ENCODE measurements at places on chromosomes 12 and 14.
A peak's percentile ranks its signal among the peaks of the same experiment; 100 is the strongest.

DNA sequence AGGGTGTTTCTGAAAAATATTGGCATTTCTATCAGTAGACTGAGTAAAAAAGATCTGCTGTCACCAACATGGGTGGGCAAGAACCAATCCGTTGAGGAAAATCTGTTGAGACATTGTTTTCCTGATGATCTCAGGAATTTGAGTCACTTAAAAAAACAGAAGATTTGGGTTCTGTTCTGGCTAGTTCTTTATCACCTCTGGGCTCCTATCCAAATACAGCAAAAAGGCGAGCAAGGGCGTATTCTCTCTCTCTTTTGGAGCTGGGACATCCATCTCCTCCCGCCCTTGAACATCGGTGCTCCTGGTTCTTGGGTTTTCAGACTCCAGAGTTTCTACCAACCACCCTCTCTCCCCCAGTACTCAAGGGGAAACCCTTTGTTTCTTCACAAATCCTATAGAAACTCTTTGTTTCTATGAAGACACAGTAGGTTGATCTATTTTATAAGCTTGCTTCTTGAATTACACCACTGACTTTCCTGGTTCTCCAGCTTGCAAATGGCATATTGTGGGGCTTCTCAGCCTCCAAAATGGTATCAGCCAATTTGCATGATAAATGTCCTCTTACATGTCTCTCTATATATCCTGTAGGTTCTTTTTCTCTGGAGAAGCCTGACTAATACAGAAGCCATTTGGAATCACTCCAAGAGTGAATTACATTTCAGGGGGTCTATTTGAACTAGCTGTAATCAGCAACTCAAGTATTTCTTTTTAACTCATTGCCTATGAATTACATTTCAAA is 263.9 kb upstream of the TMTC1 start:
- DNase-seq, result peak; percentile 83

GRCh38 chr12:66044731-66045130 is 85.8 kb downstream of the LLPH start:
- no peak for DNase-seq

DNA sequence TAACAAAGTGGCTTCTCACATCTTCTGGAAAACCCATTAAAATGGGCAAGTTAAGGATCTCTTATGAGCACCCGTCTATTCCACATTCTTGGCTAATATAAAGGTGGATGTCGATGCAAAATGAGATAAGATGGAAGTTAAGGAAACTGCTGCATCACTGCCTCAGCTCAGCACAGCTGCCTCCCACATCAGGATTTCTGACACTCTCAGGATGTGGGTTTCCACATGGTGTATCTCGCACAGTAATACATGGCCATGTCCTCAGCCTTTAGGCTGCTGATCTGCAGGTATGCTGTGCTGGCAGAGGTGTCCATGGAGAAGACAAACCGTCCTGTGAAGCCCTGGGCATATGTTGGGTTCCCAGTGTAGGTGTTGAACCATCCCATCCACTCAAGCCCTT is 1348.0 kb downstream of the TMEM121 start:
- DNase-seq, result no peak

- peak; percentile 71 for DNase-seq
These were observed 853 bp downstream of the USP5 start for GRCh38 chr12:6852651-6853354.

DNA sequence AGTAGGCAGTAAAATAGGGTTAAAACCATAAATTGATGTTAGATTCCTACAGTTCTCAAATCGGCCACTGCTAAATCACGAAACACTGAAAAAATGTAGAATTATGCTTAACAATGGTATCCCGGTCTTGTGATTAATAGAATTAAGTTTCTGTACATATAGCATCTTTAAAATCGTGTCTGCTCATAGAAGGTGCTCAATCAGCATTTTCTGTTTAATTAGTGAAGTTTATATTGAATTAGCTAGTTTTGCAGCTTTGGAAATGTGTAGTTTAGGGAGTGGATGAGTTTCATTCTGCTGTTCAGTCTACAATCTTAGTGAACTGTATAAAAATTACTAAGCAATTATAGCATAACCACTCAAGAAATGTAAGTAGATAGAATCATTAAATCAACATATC is 1075.8 kb upstream of the FLRT2 start:
- no peak for DNase-seq

DNA sequence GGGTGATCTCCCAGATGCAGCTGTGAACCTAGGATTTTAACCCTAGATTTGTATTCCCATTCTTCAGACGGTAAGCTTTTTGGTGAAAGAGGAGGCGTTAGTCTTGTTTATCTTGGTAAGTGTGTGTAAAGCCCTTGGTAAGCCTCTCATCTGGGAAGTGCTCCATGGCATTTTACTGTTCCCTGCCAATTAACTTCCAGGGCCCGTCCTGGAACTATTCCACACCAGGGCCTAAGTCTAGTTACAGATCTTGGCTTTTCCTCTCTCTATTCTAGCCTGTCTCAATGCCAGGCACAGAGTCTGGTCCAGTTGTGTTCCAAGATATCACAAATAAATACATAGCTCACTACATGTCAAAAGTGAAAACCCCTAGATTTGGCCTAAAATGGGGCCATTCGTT is 42.4 kb downstream of the YEATS4 start:
- DNase-seq, result no peak

DNA sequence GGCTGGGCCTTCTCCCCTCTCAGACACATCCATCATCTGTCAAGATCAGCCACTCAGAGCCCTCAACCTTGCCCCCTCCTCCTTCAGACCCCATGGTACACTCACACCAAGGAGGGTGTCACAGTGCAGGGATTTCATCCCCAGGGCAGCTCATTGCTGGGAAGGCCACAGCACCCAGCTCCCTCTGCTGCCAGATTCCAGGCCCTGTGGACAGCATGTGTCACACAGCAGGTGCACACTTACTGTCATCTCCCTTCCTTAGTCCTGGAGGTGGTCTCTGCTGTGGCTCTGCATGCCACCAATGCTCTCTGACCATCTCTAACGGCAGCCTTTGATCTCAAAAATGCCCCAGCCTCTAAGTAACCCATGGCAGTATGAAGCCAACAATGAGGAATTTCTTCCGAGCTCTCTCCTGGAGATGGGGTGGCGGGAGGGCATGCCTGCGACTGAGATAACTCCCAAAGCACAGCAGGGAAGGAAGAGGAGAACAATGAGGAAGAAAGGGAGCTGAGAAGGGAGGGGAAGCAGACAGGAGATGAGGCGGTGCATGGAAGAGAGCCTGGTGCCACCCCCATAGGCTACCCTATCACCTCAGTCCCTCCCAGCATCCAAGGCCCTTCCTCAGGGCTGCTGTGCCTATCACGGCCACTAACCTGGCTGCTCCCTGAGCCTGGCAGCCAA is 101.0 kb downstream of the SINHCAF start:
- no peak for DNase-seq

DNA sequence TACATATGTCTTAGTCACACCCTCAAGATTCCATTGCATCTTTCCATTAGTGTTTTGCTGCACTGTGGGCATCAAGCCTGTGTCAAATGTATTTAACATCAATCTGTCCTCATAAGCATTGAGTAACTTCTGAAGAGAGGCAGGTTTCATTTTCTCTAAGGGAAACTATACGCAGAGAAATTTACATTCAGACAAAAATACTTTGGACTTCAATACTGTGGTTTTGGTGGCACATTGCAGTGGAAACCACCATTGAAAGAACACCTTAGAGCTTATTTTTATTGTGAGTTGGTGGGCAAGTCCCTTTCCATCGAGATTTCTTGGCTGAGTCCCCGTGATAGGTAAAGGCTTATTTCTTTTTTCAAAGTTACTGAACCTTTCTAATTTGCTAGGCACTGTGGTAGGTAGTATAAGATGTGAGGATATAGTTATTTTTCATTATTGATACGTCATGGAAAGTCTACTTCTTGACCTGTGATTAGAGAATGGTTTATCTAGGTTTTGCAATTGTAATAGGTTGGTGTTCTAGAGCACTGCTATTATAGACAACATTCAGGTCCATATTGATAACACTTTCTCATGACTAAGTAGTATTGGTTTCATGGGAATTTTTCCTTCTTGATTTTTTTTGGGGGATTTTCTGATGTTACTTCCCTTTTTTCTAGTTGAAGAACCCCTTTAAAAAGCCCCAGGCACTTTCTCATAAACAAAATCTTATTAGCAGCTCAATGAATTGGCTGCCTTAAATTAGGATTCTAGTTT is 81.9 kb downstream of the CFAP54 start:
- DNase-seq, result no peak

GRCh38 chr12:3087758-3088650 is 10.8 kb downstream of the TSPAN9 start:
- DNase-seq, result peak; percentile 54

DNA sequence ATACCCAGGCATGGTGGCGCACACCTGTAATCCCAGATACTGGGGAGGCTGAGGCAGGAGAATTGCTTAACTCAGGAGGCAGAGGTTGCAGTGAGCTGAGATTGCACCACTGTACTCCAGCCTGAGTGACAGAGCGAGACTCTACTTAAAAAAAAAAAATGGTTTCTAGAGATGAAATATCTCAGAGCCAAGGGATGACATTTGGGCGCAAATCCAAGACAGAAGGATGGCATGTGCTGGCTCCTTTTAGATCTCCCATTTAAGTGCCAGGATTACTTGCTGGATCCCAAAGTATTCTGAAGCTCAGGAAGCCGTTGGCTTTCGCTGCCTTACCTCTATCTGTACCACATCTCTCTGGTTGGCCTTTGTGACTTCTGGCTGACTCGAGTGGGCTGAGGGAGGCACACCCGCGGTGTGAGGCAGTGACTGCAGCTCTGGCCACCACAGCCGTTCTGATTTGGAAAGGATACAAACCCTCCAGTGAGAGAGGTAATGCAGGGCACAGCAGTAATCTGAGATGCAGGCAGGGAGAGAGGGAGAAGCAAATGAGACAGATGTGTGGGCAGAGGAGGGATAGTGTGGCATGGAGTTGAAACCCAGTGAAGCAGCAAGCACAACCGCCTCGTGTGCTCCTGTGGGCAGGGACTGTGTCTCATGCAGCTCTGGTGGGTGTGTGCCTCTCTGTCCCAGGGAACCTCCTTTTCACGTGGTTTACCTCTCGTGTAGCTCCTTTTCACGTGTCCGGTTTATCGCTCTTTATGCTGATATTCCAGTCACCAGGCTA is 4.9 kb downstream of the B4GALNT3 start:
- no peak for DNase-seq

- DNase-seq, result peak; percentile 71
These were observed at the start of gene DPY19L2 for GRCh38 chr12:63668028-63668799. DPY19L2 (minus strand) TSS chr12:63668493; CDS start chr12:63668393, 100 bp downstream.

DNA sequence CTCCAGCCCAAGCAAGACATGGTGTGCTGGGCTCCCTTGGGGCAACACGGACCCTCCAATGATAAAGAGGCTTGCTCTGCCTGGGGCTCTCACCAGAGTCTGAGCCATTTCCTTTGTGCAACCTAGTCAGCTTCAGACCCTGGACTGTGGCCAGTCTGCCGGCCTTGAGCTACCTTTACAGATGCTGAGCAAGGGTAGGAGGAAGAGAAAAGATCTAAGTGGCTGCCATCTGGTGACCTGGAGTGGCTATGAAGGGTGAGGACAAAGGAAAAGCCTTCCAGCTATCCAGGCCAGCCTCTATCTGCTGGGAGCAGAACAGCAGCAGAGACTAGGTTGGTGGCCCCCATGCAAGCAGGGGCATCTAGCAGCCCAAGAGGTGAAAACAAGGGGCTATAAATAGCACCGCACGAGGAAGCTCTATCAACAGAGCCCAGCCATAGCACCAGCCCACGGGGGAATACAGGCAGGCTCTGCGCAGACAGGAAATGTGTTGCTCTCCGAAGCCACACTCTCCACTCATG is 230.1 kb downstream of the FOXN3 start:
- DNase-seq, result no peak

- peak; percentile 86 for DNase-seq
These were observed 1004.4 kb downstream of the AACS start for GRCh38 chr12:126069549-126070165.

DNA sequence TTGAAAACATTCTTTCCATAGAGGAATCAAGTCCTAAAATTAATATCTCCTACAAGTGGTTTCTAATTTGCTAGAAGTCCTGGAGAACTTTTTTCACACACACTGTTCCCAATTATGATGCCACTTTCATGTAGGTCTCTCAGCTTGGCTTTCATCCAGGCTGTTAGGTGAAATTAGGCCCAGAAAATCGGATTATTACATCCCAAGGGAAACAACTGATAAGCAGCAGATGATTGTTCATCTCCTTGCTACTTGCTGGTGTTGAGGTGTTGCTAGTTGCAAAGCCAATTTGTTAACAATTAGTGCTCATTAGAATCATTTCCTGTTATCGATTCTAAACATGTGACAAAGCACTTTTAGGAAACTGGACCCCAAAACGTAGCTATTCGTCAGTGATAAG is 248.0 kb downstream of the PDZRN4 start:
- peak; percentile 56 for DNase-seq

- DNase-seq, result no peak
These were observed 23.8 kb downstream of the POMT2 start for GRCh38 chr14:77296906-77297305.

DNA sequence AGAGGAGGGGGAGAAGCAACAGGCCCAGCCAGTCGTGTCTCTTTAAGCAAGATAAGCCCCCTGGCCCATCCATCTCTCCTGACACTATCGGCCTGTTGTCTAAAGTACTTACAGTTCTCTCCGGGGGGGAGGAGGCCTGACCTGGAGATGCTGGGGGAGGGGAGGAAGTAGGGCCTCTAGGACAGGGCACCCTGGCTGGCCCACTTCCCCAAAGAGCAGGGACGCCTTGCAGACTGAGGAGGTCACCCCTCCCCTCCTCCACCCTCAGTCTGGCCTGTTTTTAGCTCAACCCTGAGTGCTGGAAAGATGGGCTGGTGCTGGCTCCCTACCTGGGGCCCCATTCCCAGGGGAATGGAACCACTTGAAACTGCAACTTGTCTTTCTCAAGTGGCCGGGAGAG is 70.3 kb downstream of the TBX5 start:
- DNase-seq, result no peak

DNA sequence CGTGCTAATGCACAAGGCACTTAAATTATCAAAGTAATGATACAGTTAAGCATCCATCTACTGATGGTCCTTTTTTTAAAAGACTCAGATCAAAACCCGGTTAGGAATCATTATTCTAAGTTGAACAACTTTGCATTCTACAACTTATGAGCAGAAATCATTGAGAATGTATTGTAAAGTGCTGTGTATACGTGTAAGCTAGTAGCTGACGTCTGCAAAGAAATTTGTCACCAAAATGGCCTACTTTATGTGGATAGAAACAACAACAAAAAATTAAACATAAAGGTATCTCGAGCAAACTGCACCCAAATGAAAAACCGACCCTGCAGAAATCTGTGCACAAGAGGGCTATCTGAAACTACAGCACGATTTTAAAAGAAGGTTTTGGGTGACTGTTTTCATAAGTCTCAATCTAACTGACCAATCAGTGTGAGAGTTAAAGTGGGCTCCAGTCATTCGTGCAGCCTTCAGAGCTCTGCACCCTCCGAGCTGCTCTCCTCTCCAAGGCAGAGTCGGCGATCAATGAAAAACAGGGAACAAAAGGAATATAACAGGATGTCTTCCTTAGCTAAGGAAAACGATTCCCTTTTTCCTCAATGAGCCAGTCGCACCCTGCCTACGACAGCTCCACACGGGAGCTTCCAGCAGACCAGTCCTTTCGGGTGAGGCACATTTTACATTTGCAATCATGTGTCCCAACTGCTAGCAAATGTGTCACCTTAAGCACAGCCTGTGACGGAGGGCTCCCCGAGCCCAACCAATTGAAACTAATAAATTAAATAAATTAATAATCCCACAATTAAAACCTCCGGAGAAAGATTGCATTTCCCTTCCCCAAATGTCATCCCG is 200.7 kb upstream of the FOXN3 start:
- peak; percentile 23 for DNase-seq

All from A673 (cell line).